ENCODE measurements at places on chromosomes 1 and 21.

GRCh38 chr1:27536010-27536757 is 46.2 kb upstream of the WASF2 start:
- no peak for DNase-seq

GRCh38 chr1:171052977-171053376 is 37.7 kb upstream of the FMO3 start:
- DNase-seq = no peak

GRCh38 chr1:101709721-101710120 is 287.0 kb downstream of the OLFM3 start:
- no peak for DNase-seq

DNA sequence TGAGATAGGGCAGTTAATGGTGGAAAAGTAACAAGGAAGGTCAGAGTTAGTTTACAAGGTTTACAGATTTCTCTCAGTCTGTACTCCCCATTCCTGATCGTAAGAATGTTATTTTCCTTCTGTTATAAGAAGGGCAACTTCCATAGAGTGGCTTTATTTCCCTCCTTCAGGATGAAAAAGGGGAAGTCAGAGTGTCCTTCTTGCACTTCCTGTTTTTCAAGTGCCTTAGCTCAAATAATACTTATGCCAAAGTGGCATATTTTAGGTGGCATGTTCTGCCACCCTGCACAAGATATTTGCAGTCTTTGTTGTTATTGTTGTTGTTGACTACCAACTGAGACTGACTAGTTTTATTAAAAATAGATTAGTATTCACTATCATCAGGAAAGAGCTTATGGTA is 730.7 kb upstream of the ADGRL4 start:
- no peak for DNase-seq

DNA sequence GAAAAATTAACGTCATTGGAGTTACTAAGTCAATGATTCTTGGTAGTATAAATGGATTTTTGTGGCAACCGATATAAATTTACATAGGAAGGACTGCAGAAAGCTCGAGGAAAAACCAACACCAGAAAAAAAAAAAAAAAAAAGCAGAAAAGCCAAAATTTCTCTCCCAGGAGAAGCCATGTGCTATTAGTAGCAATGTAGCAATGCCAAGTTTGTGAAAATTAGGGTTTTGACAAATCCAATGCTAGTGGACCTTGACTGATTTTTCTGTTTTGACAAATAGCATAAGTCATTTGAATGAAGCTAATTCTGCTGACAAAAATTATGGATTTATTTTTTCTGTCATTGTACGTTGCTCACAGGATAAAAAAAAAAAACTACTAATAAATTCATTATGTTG is 1561.9 kb downstream of the MRPL39 start:
- no peak for DNase-seq

GRCh38 chr1:86774305-86775295 is 70.2 kb downstream of the SH3GLB1 start:
- DNase-seq = no peak

Measured in stimulated activated CD8-positive, alpha-beta memory T cell treated with anti-CD3 and anti-CD28 coated beads, Interleukin-4, amount 100 ng/mL, for 4 hours (primary cell).